ENCODE measurements at places on chromosomes 5 and 9.

DNA sequence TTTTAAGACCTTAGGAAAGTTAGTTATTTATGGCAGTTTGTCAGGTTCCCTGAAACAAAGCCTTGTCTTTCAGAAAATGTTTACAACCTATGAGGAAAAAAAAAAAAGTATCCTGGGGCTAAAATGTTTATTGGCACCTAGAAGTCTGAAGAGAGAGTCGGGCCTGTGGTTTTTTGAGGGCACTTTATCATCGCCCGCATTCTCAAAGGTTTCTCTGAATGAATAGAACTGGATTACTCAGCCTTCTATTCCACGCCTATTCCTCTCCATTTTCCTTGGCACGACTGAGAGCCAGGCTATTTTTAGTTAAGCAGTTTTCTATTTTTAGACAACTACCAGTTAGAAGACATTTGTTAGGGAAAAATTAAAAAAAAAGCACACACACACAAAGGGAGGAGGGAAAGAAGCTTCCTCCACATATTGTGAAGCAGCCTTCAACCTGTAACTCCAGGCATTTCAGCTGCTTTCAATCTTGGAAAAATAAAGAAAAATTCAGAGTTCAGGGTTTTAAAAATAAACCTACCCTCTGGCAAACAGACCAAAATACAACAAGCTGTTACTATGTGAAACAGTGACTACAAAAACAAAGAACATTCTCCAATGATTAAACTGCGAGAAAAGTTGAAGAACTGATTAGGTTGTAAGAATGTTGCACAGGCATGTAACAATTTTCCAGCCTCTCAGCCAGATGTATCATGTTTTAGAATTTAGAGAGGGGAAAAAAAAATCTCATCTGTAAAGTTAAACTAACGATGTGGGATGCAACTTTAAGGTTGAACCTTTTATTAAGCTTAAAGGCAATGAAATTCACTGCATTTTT lies 97.0 kb downstream of the MEF2C start:
- DNase-seq: peak; percentile 56

DNA sequence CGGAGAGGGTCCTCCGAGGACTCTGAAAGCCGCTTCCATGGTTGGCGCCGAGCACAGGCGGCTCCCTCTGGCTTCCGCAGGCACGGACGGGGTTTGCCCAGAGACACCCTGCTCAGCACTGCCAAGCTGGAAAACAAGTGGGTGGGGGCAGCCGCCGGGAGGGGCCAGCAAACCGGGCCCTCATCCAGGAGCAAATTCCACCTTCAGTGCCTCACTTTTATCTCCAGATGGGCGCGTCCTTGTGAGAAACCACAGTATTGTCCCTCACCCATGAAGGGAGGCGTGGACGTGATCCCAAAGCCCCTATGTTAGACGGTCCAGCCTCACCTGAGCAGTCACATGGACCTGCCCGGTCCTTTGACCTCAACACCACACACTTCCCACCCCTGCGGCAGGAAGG lies 29.0 kb downstream of the MED10 start:
- no peak for DNase-seq

DNA sequence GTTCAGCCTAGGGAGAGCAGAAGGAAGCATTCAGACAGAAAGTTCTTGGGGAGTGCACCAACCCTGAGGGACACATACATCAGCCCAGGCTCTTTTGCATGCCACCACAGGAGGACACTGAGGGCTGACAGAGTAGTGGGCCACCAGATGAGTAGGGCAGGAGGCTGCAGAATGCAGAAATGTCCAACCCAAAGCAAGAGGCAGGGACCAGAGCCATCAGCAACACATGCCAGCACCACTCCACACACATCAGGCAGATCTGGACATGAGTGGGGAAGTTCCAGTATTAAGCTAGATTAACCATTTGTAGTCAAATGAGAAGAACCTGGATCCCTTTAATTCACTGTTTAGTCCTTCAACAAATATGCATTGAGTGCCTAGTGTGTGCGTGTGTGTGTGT lies 35.7 kb upstream of the OTULINL start:
- DNase-seq: no peak

GRCh38 chr5:137078171-137078665 lies 420.9 kb downstream of the SPOCK1 start:
- DNase-seq: peak; percentile 81

- no peak for DNase-seq
Measured at GRCh38 chr5:176529116-176529740, 8.0 kb downstream of the RNF44 start.

DNA sequence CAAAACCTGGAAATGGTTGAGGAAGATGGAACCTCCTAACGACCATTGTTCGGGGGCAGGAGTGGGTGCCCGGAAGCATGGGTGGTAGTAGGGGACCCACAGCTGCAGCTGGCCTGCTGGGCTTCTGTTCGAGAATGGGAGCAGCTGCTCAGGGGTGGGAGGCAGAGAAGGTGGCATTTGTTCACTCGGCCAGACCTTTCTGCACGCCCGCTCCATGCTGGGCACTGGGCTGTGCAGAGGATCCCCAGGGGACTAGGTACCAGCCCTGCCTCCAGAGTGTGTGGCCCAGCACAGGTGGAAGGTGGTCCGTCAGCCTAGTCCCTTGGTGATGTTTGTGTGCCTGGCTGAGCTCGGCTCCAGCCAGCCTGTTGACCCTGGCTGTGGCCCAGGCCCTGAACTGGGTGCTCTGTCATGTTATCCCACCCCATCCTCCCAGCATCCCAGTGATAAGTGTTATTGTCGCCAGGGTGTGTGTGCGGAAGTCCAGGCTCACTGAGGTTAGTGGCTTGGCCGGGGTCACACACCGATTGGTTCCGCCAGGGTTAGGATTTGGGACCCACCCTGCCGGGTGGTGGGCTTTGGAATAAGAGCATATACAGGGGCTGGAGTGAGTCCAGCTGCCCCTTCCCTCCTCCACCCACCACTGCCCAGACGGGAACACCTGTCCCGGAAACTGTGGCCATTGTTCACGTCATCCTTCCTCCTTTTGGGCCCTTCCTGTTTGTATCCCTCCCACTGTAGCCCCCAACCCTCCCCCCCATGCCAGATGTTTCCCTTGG lies 4.8 kb downstream of the N4BP3 start:
- DNase-seq: no peak

GRCh38 chr9:3035579-3036332 lies 191.9 kb upstream of the PUM3 start:
- no peak for DNase-seq

- DNase-seq: no peak
Measured at GRCh38 chr5:17157294-17157693, 60.1 kb upstream of the BASP1 start.

Data from DMS53 (cell line).